Hematopoietic multipotent progenitor cell treated with erythropoietin and hydrocortisone succinate and interleukin-3 and kit ligand, for 6 days (in vitro differentiated cells): ENCODE measurements at places on chromosomes 1 and 21.

GRCh38 chr1:225451840-225452515, 24.1 kb upstream of the LBR start:
- DNase-seq: no peak

DNA sequence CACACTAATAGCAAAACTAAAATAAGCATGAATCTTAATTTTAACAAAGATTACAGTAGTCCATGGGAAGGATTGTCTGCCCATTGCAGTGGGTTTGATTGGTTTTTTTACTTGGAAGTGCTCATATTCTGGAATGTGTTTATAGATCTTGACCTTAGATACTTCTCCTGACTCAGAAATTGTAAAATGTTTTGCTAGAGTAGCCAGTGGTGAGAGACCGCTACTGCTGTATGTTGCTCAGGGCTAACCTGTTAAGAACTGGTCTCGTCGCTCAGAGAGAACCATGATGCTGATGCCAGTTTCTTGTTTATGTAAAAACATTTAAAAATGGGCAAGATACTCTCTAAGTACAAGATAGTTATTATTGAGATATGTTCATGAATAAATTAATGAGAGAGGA, 99.9 kb downstream of the ROR1 start:
- DNase-seq: no peak

DNA sequence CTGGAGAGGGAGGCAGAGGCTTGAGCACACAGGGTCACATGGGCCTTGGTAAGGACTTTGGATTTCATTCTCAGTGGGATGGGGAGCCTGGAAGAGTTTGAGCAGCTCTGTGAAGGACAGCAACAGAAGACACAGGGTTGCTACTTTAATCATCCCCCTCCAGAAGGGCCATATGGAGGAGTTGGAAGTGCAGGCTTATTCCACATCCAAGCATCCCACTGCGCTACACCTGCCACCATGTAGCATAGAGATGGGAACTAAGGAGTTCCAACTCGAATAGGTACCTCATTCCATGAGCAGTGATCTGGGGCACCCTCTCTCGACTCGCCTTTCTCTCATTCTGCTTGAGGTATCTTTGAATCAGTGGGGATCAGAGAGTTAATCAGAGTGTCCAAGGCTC, 54.0 kb upstream of the CTTNBP2NL start:
- no peak for DNase-seq

- DNase-seq: no peak
These were observed 19.0 kb upstream of the PTPN14 start for GRCh38 chr1:214570442-214570841.

DNA sequence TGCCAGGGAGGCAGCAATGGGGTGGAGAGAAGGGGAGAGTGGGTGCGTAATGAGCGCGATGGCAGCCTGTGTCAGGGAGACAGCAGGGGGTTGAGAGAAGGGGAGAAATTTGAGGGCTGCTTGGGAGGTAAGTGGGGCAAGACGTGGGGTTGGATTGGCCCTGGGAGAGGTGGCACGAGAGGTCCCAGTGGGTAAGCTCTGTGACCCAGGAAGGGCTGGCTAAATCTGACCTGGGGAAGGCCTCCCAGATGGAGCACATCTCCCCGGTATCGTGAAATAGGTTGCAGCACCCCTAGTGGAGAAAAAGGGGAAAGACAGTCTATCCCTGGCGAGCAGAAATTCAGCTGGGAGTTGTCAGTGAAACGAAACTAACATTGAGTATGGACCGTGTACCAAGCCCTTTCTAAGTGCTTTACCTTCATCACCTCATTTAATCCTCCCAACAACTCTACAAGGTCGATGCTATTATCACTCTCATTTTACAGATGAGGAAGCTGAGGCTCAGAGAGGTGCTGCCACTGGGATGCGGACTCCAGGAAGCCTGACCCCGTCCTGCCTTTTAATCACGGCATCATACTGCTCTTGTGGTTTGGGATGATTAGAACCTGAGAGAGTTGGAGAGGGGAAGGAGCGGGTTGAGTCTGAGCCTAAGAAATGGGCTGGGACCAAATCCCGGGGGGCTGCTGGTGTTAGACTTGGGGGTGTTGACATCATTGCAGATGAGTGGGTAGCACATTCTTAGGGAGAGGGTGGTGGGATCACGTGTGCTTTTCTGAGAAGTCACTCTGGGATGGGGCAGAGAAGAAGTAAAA, 56.6 kb upstream of the RPL11 start:
- peak; percentile 70 for DNase-seq

- peak; percentile 69 for DNase-seq
These were observed 35.3 kb downstream of the DTL start for GRCh38 chr1:212070720-212071302.

DNA sequence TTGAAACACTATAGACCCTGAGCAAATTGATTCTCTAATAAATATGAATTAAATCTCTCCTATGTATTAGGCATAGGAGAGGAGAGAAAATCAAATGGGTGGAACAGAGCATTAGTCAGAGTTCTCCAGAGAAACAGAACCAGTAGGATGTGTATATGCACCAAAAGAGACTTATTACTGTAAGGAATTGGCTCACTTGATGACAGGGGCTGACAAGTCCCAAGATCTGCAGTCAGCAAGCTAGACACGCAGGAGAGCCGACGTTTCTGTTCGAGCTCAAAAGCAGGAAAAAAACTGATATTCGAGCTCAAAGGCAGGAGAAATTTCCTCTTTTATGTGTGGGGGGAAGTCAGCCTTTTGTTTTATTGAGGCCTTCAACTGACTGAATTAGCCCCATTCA, 259.2 kb upstream of the KAZN start:
- no peak for DNase-seq
